Kidney (tissue), 22 donors: ENCODE measurements at places on chromosomes 7 and 10.
A peak's percentile ranks its signal among the peaks of the same experiment; 100 is the strongest.

- no peak for DNase-seq
Measured at GRCh38 chr7:50766106-50766848, 16.4 kb downstream of the GRB10 start.

DNA sequence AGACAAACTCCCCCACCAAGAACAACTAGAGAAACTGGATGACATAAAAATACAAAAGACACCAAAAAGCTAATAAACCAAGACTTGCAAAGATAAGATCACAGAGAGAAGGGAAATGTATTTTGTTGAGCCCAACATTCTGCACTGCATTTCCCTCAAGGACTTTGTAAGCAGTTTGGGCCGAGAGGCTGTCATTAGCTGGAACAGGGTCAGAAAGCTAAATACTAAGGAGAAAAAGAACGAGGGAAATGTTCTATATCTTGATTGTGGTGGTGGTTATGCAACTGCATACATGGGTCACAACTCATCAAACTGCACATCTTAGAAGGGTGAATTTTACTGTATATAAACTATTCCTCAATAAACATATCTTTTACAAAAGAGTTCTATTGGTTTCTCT is 315.0 kb downstream of the IPMK start:
- no peak for DNase-seq

GRCh38 chr10:95121904-95122303 is 52.6 kb upstream of the CYP2C8 start:
- DNase-seq, result no peak

DNA sequence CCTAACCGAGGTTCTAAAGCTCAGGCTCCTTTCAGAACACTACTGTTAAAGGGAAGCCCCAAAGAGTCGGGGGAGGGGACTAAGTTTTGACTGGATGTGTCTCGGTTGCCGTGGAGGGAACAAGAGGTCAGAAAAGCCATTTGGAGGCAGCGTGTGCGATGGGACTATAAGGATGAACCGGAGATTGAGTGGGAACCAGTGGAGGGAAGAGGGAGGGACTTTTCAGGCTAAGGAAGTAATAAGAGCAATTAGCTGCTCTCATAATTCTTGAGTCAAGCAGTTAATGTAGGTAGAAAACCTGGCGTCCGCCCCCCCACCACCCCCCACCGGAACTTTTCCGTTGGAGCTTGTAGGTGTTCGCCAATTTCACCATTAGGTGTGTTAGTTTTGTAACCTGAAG is 491 bp upstream of the AKAP9 start:
- no peak for DNase-seq

GRCh38 chr10:97542169-97543024 is 30.2 kb upstream of the ANKRD2 start:
- peak; percentile 74 for DNase-seq

GRCh38 chr10:79417731-79418130 is 27.7 kb downstream of the ZCCHC24 start:
- DNase-seq, result no peak

DNA sequence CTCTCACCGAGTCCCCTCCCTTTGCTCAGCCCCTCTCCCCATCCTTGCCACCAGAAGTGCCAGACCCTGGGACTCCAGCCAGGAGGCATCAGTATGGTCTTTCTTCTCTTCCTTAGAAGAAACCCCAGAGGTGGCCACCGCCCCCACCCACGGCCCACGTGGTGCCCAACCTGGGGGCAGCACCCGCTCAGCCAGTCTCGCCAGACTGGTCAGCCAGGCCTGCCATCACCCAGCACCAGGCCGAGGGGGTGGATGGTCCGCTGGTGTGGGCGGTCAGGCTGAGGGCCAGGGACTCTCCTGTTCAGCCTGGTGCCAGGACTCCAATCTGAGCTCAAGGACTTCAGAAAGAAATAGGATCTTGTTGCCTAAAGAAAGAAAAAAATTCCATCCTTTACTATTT is 5.8 kb upstream of the CLDN4 start:
- no peak for DNase-seq

DNA sequence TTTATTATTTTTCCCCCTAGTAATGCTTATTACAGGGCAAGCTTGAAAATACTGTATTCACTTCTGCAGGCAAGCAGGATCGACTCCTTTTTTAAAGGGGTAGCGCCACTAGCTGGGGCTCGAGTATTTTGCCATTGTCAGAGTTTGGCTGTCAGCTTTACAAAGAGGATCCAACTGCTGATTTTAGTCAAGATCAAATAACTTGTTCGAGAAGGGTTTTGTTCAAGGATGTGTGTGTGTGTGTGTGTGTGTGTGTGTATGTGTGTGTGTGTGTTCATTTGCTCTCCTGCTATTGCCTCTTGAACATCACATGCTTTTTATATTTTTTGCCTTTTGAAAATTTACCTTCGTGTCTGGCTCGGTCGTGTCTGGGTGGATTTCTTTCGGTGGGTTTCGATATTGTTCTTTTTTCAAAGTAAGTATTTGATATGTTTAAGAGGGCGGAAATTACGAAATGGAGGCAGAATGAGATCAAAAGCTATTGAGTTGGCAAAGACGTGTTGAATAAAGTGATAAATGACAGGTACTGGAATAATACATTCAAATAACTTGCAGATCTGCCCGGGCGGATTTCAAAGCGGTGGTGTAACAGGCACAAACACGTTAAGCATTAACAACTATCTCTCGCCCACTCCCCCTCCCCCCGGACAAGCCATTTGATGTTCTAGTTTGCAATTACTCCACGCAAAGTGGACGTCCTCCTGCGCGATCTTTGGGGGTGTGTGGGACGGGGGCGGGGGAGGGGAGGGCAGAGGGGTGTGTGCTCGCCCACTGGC is 1.1 kb downstream of the ARID5B start:
- no peak for DNase-seq

- DNase-seq, result no peak
Measured at GRCh38 chr7:50181081-50181480, 88.0 kb upstream of the ZPBP start.

GRCh38 chr10:82211346-82211745 is 336.4 kb downstream of the NRG3 start:
- no peak for DNase-seq

GRCh38 chr7:23968791-23969190 is 258.8 kb downstream of the STK31 start:
- no peak for DNase-seq

- peak; percentile 71 for DNase-seq
Measured at GRCh38 chr7:21076054-21076453, 289.4 kb upstream of the SP8 start.

DNA sequence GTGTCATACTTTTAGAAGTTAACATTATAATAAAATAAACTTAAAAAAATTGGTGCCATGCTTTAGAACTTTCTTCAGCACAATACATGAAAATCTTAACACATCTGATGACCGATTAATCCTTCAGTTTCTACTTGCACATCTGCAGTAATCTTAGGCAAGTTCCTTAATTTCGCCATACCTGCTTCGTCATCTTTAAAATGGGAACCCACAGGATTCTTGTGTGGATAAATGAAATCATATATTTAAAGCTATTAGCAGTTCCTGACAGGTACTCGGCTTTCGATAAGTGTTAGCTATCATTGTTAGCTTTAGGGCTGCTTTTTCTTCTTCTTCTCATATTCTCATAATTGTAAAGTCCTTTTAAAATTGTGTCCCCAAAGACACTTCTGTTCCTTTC is 907 bp upstream of the VPS50 start:
- no peak for DNase-seq

DNA sequence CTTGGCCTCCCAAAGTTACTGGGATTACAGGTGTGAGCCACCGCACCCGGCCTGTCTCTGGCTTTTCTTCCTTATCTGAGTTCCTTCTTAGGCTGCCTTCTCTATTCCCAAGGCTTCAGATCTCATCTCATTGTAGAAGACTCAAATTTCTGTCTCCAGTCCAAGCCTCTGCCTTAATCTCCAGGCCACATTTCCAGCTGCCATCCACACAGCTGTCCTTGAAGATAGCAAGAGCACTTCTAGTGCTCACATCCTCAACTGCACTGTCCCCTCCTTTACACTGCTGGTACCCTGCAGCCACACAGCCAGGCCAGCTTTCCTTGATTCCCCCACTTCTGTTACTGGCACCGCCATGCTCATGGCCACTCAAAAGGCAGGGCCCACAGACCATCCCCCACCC is 35.6 kb downstream of the POLL start:
- DNase-seq, result no peak

GRCh38 chr10:122113945-122114747 is 125.2 kb downstream of the TACC2 start:
- no peak for DNase-seq

- no peak for DNase-seq
Measured at GRCh38 chr7:28799619-28800018, 158.5 kb downstream of the TRIL start.

DNA sequence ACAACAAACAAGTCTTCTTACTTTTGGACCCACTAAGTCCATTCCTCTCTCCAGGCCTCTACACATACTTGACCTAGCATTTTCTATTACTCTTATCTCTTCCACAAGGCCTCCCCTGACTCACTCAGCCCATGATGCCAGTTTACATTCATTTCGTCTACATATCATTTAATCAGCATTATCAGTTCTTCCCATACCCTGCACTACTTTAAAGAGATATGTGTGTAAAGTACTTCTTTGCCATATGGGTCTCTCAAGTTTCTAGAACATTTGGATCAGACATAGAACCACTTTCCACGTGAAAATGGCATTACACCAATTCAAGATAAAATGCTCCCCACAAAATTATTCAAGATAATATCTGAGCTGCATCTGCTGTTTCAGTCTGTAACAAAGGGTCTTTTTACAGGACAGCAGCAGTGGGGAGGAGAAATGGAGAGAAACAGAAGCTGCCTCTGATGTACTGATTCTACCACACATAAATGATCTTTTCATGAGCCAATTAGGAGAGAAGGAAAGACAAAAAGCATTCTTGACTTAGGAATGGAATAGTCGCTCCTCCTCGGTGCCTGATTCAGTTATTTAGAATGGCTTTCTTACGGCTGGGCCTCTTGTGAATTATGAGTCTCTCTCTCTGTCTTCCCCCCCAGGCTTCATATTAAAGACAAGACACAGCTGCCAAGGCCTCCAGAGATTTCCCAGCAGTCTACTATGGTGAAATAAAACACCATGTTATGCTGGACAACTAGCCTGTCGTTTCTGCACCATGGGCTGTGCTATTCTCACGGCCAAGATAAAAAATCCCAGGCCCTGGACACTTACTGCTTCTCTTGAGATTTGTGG is 46.9 kb upstream of the SEPTIN7 start:
- no peak for DNase-seq

GRCh38 chr10:125201791-125202622 is 41.6 kb upstream of the CTBP2 start:
- no peak for DNase-seq

DNA sequence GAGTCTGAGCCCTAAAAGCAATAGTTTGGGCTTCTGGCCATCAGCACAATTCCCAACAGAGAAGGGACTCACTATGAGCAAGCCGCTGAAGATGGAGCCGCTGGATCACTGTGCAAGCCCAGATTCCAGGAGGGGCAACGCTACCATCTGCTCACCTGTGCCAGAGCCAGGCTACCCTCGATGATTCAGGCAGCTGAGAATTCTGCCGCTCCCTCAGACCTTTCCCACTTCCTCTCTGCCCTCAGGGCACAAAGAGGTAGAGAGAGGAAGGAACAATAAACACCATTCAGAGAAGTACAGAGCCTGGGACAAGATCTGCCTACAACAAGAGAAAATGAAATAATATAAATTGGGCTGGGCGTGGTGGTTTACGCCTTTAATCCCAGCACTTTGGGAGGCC is 98.1 kb downstream of the MYOF start:
- DNase-seq, result no peak

- no peak for DNase-seq
Measured at GRCh38 chr10:34413214-34413613, 401.9 kb downstream of the PARD3 start.

GRCh38 chr7:48176356-48176893 is 5.2 kb downstream of the ABCA13 start:
- DNase-seq, result no peak

DNA sequence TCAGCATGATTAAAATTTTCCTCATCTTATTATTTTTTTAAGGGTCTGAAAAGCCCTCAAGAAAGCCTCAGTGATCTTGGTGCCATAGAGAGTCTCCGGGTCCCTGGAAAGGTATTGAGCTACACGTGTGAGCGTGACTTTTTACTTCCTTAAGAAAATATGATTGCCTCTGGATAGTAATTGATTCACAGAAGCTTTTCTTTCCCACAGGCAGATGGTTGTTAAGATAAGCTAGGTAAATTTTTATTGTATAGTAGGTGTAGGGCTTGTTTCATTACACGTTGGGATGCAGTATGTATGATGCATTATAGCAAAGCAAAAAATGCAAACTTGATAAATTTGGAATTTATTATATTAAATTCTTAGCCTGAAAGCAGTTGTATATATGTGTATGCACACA is 7.7 kb downstream of the VPS50 start:
- DNase-seq, result no peak

- DNase-seq, result no peak
Measured at GRCh38 chr10:508726-509125, 180.7 kb downstream of the DIP2C start.

DNA sequence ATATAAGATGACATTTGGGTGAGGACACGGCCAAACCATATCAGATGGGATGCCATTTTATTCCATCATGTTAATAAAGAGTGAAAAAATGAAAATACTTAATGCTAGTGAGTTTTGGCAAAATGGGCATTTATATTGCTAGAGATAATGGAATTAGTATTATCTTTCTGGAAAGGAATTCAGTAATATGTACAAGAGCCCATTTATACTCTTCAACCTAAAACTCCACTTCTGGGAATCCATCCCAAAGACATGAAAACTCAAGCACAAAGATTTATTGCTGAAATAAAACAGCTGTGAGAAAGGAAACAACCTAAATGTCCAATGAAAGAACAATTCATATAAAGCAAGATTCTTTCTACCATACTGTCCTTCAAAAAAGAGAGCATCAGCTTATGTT is 96.0 kb upstream of the TMEM168 start:
- no peak for DNase-seq

DNA sequence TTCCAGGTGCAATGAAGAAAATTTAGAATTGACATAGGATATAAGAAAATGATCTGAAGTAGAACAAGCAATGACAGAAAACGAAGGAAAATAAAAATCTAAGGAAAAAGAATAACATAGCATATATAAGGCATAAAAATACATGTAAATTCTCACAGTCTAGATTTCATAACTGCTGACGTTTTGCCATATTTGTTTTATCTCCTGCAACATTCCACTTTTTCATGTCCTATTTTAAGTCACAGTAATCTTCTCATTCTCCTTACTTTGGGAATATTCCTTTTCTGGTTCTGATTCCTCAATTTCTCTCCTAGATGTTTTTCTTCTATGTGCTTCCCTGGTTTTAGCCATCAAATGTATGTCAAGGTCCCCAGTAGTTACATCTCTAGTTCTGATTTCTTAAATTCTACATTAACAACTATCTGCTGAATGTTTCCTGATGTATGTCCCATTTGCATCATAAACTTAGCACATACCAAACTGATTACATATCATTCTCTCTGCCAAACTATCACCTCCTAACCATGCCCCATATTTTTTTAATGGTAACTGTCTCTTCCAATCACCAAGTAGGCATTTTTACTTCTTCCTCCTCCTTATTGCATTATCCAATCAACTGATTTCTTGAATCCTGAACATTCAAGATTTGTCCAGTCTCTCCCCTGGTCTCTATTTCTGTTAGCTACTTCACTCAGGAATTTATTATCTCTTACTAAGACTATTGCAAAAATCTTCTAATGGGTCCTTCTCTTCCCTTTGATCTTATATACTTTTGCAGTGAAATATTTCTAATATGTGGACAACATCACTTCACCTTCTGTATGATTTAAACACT is 171.3 kb downstream of the DNAJC1 start:
- no peak for DNase-seq

GRCh38 chr7:158759245-158759614 is 54.6 kb upstream of the NCAPG2 start:
- no peak for DNase-seq
